ENCODE measurements at places on chromosomes 2 and 18. TPM values are rescaled to one million over a fixed set of nuclear protein-coding genes. Genes with fewer than 3 reads are reported as not detected.

- no peak for ATAC-seq
Measured at GRCh38 chr18:44727291-44727690, 46.6 kb downstream of the SETBP1 start.

DNA sequence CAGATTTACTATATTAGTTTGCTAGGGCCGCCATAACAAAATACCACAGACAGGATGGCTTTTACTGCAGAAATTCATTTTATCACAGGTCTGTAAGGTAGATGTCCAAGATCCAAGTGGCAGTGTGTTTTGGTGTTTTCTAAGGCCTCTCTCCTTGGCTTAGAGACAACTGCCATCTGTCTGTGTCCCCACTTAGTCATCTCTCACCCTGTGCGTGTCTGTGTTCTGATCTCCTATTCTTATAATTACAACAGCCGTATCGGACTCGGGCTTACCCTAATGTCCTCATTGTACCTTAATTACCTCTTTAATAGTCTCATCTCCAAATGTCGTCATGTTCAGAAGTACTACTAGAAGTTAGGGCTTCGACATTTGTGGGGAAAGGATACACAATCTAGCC, 362.3 kb upstream of the CDH19 start:
- ATAC-seq = no peak

DNA sequence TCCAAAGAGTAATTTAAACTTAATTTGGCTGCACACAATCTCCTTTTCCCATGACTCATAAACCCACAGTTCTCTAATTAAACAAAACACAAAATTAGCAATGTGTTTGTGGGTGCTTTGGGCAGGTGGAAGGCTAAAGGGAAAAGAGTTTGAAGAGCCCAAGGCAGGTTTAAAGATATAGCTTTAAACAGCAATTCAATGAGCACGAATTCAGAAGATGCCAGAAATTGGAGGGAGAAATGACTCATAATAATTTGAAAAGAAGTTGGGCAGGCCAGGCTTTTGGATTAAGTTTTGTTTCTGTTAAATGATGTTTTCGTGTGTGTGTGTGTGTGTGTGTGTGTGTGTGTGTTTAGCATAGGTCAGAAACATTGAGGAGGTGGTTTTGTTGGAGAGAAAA, 594.8 kb upstream of the ZEB2 start:
- ATAC-seq = no peak

DNA sequence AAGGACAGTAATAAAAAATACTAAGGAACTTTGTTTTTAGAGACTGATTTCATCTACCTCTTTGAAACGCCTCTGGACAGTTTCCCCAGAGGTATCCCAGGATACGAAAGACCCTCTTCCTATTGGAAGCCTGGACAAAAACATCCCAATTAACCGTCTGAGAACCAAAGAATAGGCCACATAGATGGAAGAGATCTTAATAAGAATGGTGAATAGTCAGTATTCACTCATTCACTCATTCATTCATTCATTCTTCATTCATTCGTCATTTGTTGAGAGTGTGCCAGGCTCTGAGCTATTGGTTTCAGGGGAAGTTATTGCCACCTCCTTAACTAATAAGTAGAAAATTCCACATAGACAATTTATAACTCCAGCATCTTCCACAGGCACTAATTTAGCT, 73.2 kb upstream of the SP5 start:
- no peak for ATAC-seq

DNA sequence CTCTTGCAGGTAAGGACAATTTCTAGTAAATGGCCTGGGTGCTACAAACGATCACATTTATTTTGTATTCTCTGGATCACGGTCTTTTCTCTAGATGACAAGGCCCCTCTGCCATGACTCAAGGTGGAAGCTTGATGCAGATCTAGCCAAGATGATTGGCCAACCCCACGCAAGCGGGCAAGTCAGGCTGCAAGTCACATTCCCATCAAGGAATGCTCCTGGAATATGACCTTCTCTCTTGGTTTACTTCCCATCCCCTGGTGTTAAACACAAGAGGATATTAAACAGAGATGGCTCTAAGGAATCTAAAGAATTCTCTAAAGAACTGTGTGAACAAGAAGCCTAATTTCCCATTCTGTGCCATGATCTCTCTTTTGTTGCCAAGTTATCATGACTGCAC, 97.3 kb upstream of the SERPINE2 start:
- no peak for ATAC-seq

Gene LOXHD1
- not detected for total RNA-seq

Gene CHST9
- 0.69 TPM for total RNA-seq

Gene EPB41L3
- 44.7 TPM for total RNA-seq
